ENCODE measurements at places on chromosomes 2 and 18. TPM values are rescaled to one million over a fixed set of nuclear protein-coding genes. Genes with fewer than 3 reads are reported as not detected.

The CD302 gene
- total RNA-seq: 0.44 TPM

The AGXT gene
- total RNA-seq: not detected

The INHBB gene
- not detected for total RNA-seq

The TRIM43 gene
- not detected for total RNA-seq

The RAMP1 gene
- 21.1 TPM for total RNA-seq

The CCDC74B gene
- total RNA-seq: 1.8 TPM

The UGT1A4 gene
- total RNA-seq: not detected

The ERMN gene
- 2.1 TPM for total RNA-seq

The FSHR gene
- not detected for total RNA-seq

The GRP gene
- total RNA-seq: not detected

The CDH20 gene
- not detected for total RNA-seq

GRCh38 chr2:176039375-176039774 lies 37.3 kb upstream of the LNPK start:
- no peak for DNase-seq

GRCh38 chr18:35110554-35111485 lies 69.6 kb downstream of the MAPRE2 start:
- no peak for DNase-seq

- DNase-seq: no peak
Measured at GRCh38 chr18:55346961-55347740, 240.8 kb downstream of the TCF4 start.

GRCh38 chr2:233142355-233142897 lies 82.3 kb downstream of the INPP5D start:
- DNase-seq: peak; percentile 16

DNA sequence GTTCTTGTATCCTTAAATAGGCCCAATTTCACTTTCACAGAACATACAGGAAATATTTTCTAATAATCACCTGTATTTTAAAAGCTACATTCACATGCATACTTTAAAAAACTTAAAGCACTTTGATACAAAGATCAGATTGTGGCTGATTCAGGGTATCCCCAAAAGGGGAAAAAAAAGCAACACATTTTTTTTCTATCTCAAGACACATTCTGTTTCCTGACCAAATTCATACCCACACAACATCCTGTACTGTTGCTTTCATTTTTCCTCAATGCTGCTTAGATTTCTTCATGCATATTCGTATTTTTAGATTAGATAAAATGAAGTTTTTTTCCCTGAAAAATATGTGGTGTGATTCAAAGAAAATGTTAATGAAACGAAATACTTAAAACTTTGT lies 122.5 kb downstream of the TMEFF2 start:
- no peak for DNase-seq

DNA sequence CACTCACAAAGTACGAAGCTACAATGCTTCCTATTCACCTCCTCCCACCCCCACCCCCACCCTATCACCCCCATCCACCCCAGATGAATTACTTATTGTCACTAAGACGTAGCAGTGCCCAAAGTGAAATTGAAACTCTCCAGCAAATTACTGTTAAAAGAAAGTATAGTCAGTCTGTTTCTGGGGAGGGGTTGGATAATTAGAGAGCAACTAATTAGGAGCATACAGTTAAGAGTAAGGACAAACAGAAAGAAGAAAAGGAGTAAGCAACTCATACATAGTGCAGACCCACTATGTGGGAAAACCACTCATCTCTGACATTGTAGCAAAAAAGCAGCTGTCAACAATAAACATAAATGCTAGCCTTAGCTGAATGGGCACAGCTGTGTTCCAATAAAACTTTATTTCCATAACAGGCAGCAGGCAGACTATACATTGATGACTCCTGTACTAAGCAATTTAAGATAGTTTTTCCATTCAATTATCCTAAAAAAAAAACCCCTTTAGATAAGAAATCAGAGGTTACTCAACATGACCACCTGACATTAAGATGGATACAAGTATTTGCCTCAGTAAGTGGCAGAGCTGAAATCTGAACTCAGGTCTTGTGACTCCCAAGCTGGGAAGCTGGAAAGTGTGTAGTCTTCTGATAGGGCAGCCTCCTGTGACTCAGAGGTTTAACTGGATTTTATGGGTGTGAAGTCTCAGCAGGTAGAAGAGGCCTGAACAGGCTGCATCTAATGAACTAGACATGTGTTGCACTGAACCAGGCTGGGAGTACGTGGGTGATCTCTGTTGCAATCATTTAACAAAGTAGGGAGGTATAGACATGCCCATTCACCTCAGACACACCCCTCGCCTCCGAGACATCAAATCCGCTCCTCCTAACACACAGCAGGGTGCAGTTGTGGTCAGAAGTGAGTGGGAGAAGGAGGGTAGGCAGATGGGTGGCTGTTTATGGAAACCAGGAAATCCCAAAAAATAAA lies 171.8 kb upstream of the KLF7 start:
- no peak for DNase-seq

GRCh38 chr2:184530239-184530638 lies 68.1 kb upstream of the ZNF804A start:
- no peak for DNase-seq

DNA sequence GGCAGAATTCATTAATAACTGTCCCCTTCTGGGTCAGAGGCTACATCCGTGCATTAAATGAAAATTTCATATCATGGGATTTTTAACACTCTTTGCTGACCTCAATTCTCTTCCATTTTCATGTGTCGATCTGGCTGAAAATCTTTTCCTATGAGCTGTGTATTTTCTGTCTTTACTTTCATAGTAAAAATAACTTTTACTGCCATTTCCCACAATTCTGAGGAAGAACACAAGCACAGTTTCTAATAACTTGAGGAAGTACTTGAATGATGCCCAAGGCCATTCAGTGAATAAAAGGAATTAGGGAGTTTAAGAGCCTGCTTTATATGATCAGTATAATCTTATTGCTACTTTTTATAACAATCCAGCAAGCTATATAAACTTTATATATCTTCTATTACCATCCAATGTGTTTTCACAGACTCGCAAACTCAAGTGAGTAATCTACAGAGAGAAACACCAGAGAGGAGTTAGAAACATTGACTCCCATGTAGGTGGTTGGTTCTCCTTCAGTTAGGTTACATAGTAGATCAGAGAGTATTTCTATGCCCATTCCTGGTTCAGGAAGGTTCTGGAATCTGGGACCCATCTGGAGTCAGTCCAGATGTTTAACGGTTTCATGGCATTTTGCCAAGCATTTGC lies 340.0 kb downstream of the FBXO15 start:
- DNase-seq: no peak

- DNase-seq: no peak
Measured at GRCh38 chr2:235847576-235847975, 320.6 kb downstream of the GBX2 start.

GRCh38 chr18:73274812-73275621 lies 407.2 kb upstream of the NETO1 start:
- DNase-seq: no peak

DNA sequence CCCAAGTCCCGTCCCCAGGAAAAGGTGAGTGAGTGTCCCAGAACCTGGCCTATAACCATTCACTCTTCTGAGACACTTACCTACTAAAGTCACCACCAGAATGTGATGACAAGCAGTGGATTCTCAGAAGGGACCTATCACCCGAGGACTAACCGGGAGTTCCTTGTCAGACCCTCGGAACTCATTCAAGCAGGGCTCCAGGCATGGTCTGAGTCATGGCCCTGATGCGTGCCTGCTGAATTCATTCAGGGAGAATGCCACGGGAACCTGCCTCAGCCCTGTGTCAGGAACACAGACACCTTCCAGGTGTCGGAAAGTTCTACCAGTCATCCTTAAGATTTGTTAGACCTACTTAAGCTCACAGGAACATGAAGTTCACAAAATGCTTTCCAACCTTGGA lies 29.8 kb downstream of the ALPK2 start:
- no peak for DNase-seq

DNA sequence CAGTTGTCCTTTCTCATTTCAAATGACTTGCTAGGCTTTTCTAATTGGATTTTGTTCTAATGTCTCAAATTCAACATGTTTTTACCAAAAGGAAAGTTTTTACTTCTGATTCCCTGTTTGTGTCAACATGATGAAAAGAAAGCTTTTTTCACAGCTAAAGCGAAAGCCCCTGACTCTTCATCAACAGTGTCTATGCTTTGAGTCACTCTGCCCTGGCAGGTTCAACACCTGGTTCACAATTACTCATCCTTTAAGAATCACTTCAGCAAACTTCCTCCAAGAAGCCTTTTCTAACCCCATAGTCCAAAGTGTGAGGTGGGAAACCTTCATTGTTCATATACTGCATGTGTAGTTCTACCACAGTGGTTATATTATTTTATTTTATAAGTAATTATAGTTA lies 7.6 kb upstream of the DSG2 start:
- no peak for DNase-seq

DNA sequence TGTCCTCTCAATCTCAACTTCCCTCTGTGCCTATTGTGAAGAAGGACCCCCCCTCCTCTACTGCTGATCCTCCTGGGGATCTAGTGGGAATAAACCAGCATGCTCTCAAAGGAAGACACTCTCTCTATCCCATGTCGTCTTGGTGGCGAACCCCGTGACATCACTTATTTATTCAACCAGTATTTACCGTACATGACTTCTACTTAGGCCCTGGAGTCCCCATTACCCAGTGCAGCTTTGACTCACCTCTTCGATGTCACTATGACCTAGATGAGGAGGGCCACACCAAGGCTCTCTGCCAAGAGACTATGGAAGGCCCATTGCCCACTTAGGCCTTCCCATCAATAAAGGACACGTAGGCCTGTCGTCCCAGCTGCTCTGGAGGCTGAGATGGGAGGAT lies 16.7 kb downstream of the ASPRV1 start:
- DNase-seq: no peak

GRCh38 chr2:71941726-71942525 lies 205.7 kb downstream of the CYP26B1 start:
- no peak for DNase-seq

DNA sequence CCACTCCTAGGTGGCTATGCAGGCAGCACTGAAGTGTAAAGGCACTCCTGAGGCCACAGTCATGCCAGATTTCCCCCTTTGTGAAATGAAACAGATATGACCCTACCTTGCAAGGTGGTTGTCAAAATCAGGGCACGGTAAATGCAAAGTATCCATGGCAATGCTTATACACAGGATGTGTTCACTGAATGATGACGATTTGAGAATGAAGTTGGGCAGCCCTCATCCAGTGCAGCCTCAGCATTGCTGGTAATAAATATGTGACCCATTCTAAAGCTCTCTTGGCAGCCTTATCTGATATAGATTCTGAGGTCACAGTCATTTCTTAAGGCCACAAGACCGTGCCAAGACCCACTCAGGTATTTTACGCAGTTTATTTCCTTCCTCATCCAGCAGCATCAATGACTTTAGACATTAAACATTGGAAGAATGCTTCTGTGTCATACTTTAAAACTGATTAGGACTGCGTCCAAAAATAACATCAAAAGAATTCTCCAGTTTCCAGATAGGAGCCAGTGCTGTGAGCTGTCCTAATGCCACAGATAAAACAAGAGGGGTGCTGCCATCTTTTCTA lies 125.5 kb upstream of the SERTAD2 start:
- DNase-seq: no peak
